ENCODE measurements at places on chromosomes 3 and 15.

GRCh38 chr3:126018995-126019394, 50.0 kb downstream of the ROPN1B start:
- no peak for DNase-seq

DNA sequence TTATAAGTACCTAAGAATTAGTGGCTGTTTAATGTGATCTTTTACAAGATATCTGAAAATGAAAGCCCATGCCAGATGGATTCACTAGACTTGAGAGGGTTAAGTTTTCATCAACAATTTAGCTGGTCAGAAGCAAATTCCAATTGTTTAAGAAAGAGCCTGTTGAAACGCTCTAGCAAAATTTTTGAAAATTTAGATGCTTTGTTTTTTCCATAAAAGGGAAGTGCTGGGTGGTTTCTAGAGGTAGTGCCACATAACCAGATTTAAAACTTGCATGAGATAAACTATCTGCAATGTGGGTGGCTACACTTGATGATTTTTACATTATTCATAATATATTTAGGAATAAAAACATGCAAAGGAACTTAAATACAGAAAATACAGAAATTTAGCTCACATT, 48.5 kb upstream of the SKIL start:
- DNase-seq = no peak

- no peak for DNase-seq
Measured at GRCh38 chr3:149906036-149906435, 64.7 kb downstream of the PFN2 start.

GRCh38 chr3:45219694-45220093, 6.4 kb downstream of the TMEM158 start:
- no peak for DNase-seq

GRCh38 chr3:30526031-30526430, 80.4 kb upstream of the TGFBR2 start:
- DNase-seq = no peak

Measured in stimulated activated CD4-positive, alpha-beta T cell treated with anti-CD3 and anti-CD28 coated beads, Interleukin-2, amount 100 ng/mL, for 4 hours (primary cell).